ENCODE measurements at places on chromosomes 11 and 22.

DNA sequence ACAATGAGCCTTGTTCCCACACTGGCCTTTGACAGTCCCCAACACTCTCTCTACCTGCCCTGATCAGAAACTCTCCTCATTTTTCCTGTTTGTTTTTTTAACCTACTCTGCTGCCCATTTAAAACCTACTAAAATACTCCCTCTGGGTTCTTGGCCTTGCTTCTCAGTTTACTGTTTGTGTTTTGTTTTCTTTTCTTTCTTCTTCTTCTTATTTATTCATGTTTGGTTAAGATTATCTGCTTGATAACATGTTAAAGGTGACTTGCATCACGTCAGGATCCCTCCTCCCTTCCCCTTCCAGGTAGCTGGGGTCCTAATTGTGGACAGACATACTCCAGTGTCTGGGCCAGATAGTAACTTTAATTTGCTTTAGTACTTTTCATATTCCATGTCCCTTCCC is 95.0 kb upstream of the KCNA4 start:
- no peak for DNase-seq

- no peak for DNase-seq
Measured at GRCh38 chr22:19879643-19879991, 24.9 kb upstream of the GNB1L start.

DNA sequence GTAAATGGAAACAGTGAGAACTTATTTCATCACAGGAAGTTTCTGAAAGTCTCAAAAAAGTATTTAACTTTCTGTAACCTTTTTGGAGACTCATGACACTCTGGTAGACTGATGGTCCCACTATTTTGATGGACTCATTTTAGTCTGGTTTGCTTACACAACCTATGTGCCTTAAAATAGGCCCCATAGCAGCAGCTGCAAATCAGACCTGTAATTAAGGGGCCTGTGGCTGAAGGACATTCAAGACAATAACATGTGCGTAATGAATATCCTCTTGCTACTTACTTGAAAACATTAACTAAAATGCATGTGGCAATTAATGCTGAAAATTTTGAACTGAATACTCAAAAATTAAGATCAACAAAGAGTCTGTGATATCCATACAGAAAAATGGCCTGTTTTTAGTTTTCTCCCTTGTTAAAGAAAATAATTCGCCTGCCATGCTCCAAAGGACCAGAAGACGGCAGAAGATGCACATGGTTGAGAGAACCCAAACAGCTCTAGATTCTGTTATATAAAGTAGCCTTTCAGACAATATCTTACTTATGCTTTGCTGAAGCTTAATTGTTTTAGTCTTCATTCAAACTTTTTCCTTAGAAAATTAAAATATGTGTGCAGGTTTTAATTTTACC is 568.5 kb downstream of the KCNA4 start:
- DNase-seq, result peak; percentile 43

GRCh38 chr11:86039094-86039493 is 29.8 kb downstream of the PICALM start:
- no peak for DNase-seq

DNA sequence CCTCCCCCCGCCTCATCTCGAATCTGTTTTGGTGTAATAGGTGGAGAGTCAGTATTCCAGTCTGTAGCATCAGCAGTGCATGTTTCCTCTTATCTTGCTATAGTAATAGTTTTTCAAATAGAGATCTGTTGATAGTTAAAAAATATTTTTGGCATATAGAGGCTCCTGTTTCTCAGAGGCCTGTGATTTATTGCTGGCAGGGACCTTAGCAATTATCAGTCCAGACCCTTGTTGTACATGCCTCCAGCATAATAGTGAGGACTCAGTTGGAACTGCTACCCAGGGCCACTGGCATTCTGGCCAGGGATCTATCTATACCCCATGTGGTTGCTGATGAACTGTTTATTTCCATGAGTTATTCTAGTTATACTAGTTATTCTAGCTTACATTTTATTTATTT is 52.6 kb downstream of the SPECC1L start:
- DNase-seq, result no peak

GRCh38 chr11:118650366-118650765 is 29.1 kb downstream of the TREH start:
- no peak for DNase-seq

GRCh38 chr22:19848298-19849224 is 6.1 kb downstream of the GNB1L start:
- DNase-seq, result no peak

DNA sequence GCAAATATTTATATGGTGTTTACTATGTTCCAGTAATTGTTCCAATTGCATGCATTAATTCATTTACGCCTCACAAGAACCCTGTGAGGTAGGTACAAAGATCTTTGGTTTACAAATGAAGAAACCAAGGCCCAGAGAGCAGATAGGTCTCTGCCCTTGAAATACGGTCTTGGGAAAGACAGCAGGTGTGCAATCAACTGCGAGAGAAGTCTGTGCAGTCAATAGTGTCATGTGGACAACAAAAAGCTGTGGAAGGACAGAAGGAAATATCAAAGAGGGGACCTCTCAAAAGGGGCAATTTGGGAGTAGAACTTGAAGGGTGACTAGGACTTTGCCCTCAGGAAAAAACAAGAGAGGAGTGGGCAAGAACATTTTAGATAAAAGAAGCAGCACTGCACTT is 8.9 kb downstream of the CNTF start:
- no peak for DNase-seq

All from OCI-M1 (cell line).